ENCODE measurements at places on chromosomes 7 and 10.

- DNase-seq = no peak
These were observed 15.4 kb downstream of the TFAM start for GRCh38 chr10:58400609-58401008.

DNA sequence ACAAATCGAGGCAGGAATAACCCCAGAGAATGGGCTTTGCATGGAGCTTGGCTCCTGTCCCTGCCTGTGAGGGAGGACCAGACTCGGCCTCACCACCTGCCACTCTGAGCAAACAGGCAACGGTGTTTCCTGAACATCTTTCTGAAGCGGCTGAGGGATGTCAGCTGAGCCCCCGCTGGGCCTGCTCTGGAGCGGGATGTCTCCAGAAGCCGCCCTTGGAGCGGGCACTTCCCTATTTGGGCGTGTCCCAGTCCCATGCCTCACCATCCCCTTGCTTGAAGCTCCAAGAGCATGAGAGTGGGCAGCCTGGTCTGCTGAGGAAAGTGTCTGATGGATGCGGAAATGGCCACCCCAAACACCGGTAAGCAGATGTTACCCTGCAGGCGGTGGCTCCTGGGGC, 10.2 kb downstream of the ALKBH4 start:
- DNase-seq = peak; percentile 42

DNA sequence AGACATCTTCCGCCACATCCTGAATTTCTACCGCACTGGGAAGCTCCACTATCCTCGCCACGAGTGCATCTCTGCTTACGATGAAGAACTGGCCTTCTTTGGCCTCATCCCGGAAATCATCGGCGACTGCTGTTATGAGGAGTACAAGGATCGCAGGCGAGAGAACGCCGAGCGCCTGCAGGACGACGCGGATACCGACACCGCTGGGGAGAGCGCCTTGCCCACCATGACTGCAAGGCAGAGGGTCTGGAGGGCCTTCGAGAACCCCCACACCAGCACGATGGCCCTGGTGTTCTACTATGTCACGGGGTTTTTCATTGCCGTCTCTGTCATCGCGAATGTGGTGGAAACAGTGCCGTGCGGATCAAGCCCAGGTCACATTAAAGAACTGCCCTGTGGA, 1.9 kb downstream of the KCND2 start:
- DNase-seq = no peak

DNA sequence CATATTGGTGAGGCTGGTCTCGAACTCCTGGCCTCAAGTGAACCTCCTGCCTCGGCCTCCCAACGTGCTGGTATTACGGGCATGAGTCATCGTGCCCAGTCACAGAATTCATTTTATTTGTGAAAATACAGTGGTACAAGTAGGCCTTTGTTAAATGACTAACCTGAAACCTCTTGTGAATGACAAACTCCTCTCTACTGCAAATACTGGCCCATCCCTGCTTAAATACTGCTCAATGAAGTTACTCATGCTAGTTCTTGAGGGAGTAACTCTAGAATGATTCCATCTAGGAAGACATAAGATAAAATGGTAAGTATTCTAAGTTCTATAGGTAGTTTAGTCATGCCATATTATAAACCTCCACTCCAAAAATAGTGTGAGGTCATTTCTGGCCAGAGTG, 80.7 kb downstream of the UBE2H start:
- DNase-seq = no peak

DNA sequence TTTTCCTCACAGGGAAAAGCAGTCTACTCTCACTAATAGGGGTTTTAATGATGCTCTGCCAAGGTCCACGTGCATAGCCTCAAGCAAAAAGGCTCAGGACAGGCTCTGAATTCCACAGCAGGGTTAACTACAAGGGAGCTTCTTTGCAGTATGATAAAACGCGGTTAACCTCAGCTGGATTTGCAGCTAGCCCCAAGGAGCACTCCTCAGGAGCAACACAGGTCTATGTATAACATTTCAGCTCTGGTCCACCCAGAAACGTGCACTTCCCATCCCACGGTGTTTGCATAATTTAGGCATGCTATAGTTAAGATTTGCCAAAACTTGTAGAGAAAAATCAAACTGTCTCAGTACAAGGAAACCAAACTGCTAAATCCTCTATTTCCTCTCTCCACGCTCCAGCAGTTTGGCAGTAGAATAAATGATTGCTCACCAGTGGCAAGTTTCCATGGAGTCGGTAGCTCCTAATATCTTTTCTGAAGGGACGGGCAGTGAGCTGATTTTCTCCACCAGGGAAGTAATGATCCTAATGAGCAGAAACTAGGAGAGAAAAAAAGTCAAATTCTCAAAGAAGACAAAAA, 13.1 kb upstream of the ASB4 start:
- no peak for DNase-seq

DNA sequence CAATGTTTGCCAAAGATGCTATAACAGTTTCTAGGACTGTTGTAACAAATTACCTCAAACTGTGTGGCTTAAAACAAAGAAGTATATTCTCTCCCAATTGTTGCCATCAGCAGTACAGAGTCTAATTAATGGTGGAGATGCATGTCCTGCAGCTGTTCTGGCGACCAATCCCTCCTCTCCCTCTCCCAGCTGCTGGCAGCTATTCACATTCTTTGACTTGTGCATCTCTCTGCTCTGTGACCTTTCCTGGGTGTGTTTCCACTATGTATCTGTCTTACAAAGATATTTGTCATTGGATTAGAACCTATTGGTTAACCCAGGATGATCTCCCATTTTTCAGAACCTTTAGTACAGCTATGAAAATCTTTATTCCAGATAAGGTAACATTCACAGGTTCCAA, 561.7 kb upstream of the POM121L12 start:
- DNase-seq = no peak

DNA sequence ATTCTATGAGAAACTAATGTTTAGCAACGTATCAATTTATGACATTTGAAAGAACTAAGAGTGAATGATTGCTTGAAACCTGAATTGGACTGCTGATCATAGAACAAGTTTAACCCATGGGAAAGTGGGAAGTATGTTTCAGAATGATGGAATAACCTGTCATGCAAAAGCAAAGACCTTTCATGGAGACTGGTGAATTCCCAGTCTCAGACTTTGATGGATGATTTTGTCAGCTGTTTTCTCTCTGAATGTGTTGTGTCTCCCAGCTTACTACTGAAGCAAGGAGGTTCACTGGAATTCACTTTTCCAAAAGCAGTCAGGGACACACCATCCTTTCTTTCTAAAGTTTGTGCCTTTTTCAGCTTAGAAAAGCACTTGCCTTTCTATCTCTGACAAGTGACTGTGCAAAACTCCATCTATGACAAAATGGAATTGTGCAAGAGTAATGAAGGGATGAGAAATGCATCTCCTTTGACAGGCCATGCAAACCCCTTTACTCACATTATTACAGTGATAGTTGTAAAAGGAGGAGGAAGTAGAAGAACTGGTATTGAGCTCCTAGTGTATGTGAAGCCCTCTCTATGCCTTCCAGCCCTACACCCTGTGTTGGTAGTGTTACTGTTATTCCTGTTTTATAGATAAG, 176.1 kb downstream of the PRKG1 start:
- DNase-seq = no peak

GRCh38 chr7:107631588-107632491, 28.8 kb upstream of the SLC26A4 start:
- no peak for DNase-seq

DNA sequence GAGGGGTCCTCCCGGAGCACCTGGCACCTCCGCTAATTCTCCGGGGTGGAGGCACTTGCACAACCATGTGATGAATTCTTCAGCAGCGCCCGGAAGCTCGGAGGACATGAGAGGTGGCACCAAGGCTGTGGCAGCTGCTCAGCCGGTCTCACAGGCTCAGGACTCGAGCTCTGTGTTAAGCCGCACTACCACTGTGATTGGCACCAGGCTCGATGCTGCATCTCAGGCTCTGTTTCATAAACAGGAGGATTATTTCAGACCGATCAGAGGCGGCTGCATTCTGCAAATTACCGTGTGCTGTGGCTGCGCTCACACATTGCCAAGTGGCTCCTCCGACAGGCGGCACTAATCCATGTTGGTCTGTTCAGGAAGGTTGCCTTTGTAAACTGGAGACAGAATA, 495.2 kb downstream of the DNAJB6 start:
- DNase-seq = no peak

DNA sequence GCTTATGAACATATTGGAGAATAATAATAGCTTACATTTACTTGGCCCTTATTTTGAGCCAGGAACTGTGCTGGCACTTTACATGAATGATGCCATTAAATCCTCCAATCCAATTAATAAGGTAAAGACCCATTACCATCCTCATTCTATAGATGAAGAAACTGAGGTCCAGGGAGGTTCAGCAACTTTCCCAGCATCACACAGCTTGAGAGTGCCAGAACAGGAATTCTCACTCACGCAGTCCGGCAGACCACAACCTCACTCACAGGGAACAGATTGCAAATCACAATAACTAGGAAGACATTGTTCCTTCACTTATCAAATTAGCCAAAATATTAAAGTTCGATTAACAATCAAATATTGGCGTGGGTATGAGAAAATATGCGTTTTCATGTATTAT, 18.3 kb downstream of the GPRIN2 start:
- DNase-seq = no peak

DNA sequence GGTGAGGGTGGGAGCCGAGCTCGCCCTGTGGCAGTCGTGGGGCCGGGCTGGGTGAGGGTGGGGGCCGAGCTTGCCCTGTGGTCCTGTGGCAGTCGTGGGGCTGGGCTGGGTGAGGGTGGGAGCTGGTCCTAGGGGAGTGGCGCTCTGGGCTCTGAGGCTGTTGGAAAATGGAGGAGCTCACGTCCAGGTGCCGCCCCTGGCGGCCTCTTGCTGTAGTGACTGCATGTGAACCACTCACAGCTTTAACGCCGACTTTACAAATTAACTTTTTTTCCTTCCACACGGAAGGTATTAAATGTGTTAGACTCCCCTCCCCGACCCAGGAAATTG, 312.6 kb downstream of the WDR37 start:
- DNase-seq = no peak

DNA sequence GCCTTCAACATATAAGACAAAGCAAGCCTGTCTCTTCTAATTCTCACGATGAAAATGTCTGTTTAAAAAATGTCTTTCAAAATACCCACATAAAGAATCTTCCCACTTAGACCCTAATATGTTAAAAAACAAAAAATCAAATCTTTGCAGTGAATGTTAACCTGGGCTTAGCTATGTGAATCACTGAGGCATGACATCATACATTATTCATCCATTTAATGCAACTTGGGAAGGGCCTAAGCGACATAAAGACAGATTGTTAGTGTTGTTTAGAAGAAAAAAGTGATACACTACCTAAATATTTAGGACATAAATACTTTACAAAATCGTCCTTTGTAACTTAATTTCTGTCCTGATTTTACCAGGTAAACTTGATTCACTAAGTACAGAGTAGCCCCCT, 648.5 kb upstream of the NRP1 start:
- no peak for DNase-seq

DNA sequence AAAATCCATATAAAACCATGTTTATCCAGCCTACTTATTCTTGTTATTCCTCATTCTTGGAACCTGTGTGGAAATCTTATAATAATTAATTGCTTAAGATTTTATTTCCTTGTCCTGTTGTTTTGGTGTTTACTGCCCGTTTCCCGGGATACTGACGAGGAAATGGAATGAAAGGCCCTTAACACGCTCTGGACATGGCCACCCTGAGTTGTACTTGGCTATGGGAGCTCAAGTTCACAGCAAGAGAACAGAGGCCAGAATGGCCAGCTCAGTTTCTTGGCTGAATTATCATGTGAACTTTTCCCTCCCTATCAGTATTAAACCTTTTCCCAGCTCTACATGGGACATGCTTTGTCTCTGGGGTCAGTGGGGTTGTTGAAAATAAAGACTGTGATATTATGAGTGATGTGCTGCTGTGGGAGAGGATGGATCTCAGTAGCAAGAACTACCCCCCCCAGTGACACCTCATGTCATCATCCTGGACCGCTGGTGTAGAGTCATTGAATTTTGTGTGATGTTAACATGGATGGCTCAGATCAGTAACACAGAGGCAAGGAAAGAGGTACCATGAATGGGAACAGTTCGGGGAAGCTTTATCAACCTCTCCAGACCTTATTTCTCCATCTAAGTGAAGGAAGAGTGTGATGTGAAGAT, 87.0 kb upstream of the IGFBP3 start:
- DNase-seq = no peak

- no peak for DNase-seq
These were observed 479.1 kb upstream of the FOXK1 start for GRCh38 chr7:4202954-4203353.

- DNase-seq = peak; percentile 31
These were observed 14.0 kb downstream of the DNAJB12 start for GRCh38 chr10:72340510-72341261.

DNA sequence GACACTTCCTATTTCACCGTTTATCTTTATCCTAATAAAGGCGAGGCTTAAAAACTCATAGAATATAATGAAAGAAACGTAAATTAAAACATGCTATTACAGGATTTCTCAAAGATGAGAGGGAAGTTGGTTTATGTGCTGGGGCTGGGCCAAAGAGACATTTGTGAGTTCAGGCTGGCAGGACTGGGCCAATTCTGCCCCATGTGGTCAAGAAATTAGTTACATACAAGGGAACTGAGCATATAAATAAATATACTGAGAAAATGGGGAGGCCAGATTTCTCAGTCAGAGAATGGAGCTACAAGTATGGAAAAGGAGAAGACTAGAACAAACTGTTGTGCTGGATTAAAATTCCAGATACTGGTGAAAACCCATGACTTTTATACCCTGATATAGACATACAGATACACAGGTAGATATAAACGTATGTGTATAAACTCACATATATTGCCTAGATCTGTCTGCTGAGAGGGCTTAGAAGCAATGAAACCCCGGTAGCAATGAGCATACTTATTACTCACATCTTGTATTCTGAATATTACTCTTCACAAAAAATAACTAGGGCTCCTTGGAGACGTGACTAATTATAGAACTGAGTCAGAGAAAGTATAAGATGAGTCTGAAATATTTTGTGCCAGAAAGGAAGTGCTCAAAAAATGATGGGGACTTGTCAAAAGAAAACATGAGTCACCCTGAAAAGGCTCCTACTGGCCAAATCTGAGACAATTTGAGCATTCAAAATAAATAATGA, 155.7 kb upstream of the FGFR2 start:
- no peak for DNase-seq

- DNase-seq = no peak
These were observed 72.3 kb upstream of the SRRM3 start for GRCh38 chr7:76129366-76129765.

DNA sequence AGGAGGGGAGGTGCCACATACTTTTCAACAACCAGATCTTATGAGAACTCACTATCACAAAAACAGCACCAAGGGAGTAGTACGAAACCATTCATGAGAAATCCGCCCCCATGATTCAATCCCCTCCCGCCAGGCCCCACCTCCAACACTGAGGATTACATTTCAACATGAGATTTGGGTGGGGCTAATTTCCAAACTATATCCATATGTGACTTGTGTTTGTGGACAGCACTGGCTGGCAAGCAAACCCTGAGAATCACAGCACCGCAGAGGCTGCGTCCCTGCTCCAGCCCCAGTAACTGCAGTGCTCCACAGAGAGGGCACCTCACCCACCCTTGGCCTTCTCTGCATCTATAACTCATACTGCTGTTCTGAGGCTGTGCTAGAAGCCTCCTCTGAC, 211.2 kb upstream of the PODXL start:
- DNase-seq = no peak

GRCh38 chr7:142414135-142414534, 156.3 kb upstream of the PRSS58 start:
- no peak for DNase-seq

GRCh38 chr7:116802144-116802745, 60.1 kb upstream of the CAPZA2 start:
- DNase-seq = no peak

- DNase-seq = peak; percentile 12
These were observed at the start of gene GPR158 for GRCh38 chr10:25174461-25175230. Gene GPR158, plus strand, starts transcription at chr10:25175001. Its CDS starts 420 bp downstream, at chr10:25175421.

GRCh38 chr10:84999929-85000328, 671.5 kb downstream of the CCSER2 start:
- no peak for DNase-seq

Measured in NCI-H1694 (cell line).